ENCODE measurements at places on chromosomes 16 and 17. TPM values are rescaled to one million over a fixed set of nuclear protein-coding genes. Genes with fewer than 3 reads are reported as not detected.

Gene AATK
- total RNA-seq = 0.78 TPM

Gene FOXO3B
- total RNA-seq = 2.5 TPM

- DNase-seq = no peak
- no peak overlapping the region for H3K27ac ChIP-seq
- H3K4me1 ChIP-seq = no peaks in the 10 kb centered on the region
- no peak overlapping the region for H3K4me3 ChIP-seq
- H3K27me3 ChIP-seq = no peaks in the 10 kb centered on the region
- H3K36me3 ChIP-seq = no peaks in the 10 kb centered on the region
Measured at GRCh38 chr17:44788139-44788538, 29.4 kb downstream of the ADAM11 start.

- H3K27ac ChIP-seq = no peak overlapping the region
- H3K4me1 ChIP-seq = no peaks in the 10 kb centered on the region
- H3K4me3 ChIP-seq = no peak overlapping the region
- no peaks in the 10 kb centered on the region for H3K27me3 ChIP-seq
- no peak for DNase-seq
Measured at GRCh38 chr17:63293323-63294075, 152.6 kb downstream of the CYB561 start.

- DNase-seq = no peak
- no peaks in the 10 kb centered on the region for H3K4me1 ChIP-seq
- H3K27ac ChIP-seq = no peak overlapping the region
- H3K36me3 ChIP-seq = no peaks in the 10 kb centered on the region
Measured at GRCh38 chr17:56624912-56625311, 31.4 kb downstream of the NOG start.

DNA sequence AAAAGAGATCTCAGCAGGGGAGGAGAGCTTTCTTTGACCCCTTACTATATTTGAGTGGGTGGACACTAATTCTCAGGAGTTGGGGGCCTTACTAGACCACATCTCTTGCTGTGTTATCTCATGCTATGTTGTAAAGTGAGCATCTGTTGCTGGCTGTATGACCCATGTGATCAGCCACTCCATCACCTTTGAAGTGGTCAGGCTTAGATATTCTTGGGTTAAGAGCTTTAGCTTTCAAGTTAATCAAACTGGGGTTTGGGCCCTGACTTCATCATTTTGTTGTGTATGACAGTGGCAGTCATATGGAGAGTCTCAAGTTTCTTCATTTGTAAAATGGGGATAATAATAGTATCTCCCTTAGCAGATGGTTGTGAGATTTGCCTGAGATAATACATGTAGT, 201.1 kb downstream of the FTO start:
- no peaks in the 10 kb centered on the region for H3K27me3 ChIP-seq
- DNase-seq = no peak

Gene SOX15
- total RNA-seq = 0.29 TPM

DNA sequence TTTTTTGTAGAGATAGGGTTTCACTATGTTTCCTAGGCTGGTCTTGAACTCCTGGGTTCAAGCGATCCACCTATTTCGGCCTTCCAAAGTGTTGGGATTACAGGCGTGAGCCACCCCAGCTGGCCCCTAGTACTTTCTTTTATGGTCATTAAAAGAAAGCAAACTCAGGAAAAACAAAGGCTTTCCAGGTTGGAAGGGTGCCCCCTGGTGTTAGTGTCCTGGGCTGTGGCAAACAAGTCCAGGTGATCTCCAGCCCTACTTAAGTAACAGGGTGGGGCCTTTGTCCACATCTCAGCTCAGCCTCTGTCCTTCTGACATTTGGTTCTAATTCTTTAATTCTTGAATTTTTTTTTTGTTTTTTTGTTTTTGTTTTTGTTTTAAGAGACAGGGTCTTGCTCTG, 6.9 kb downstream of the IGFBP4 start:
- H3K27ac ChIP-seq = no peak overlapping the region
- H3K36me3 ChIP-seq = peaks cover under 1% of the 10 kb centered on the region
- no peak overlapping the region for H3K4me3 ChIP-seq
- peaks cover 32% of the 10 kb centered on the region for H3K4me1 ChIP-seq
- no peaks in the 10 kb centered on the region for H3K27me3 ChIP-seq
- DNase-seq = peak; percentile 55

DNA sequence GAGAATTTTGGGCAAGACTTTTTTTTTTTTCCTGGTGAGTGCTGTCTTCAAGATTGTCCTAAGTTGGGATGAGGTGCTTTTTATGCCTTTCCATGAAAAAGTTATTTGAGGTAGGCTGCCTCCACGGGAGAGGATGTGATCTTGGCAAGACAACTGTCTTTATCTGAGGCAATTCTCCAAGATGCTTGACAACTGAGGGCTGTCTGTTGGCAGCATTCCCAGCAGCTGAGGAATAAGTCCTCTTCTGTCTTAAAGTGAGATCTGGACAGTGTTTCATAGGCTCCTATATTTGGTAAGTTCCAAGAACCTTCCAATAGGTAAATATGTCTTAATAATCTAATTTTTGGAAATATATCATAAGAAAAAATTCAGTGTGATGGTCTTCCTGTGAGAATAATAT, 662.0 kb downstream of the CDH11 start:
- H3K4me3 ChIP-seq = no peak overlapping the region
- H3K36me3 ChIP-seq = no peaks in the 10 kb centered on the region
- no peak overlapping the region for H3K27ac ChIP-seq
- no peak for DNase-seq
- no peaks in the 10 kb centered on the region for H3K4me1 ChIP-seq

DNA sequence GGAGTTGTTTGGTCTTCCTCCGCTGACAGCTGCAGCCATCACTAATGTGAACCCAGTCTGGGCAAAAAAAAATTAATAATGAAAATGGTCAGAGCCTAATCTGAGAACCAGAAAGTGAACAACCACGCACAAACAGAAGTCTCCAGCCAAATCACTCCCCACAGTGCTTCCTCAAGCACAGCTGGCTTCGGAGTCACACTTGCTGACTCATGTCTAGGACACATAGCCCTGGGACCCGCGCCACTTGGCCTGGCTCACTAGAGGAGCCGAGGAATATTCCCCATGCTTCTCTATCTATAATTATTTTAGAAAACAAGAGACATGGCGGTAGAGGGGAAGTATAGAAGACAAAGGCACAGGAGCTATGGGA, 109.1 kb downstream of the ZFHX3 start:
- peaks cover 2% of the 10 kb centered on the region for H3K27me3 ChIP-seq
- no peaks in the 10 kb centered on the region for H3K4me1 ChIP-seq

Gene TMEM204
- 15.5 TPM for total RNA-seq

Gene TSNAXIP1
- total RNA-seq = 0.77 TPM

DNA sequence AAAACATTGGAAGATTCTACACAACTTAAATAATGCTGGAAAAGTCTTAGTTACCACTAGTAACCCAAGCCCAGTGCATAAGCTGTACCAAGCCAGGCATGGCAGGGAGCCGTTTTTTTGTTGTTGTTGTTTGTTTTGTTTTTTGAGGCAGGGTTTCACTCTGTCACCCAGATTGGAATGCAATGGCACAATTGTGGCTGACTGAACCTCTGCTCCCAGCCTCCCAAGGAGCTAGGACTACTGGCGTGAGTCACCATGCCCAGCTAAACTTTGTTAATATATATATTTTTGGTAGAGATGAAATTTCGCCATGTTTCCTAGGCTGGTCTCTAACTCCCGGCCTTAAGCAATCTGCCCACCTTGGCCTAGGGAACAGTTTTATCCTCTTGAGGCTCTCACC, 564 bp upstream of the TMIGD1 start:
- H3K27ac ChIP-seq = no peak overlapping the region
- peaks cover 2% of the 10 kb centered on the region for H3K36me3 ChIP-seq
- H3K4me1 ChIP-seq = peaks cover 47% of the 10 kb centered on the region

DNA sequence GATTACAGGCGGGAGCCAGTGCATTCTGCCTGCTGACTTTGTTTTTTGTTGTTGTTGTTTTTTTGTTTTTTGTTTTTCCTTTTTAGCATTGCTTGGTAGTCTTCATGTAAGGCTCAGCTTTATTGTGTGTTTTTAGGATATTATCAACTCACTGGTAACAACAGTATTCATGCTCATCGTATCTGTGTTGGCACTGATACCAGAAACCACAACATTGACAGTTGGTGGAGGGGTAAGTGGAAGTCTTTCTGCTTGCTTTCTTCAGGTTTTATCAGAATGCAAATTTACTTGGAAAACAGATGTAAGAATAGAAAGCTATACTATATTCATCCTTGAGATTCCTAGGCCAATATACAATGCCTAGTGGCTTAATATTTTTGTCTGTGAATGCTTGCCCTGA, 3.3 kb upstream of the CMTM1 start:
- H3K27ac ChIP-seq = no peak overlapping the region
- H3K36me3 ChIP-seq = peaks cover 58% of the 10 kb centered on the region
- H3K27me3 ChIP-seq = no peaks in the 10 kb centered on the region
- no peak for DNase-seq
- peaks cover 73% of the 10 kb centered on the region for H3K4me1 ChIP-seq
- H3K4me3 ChIP-seq = no peak overlapping the region

DNA sequence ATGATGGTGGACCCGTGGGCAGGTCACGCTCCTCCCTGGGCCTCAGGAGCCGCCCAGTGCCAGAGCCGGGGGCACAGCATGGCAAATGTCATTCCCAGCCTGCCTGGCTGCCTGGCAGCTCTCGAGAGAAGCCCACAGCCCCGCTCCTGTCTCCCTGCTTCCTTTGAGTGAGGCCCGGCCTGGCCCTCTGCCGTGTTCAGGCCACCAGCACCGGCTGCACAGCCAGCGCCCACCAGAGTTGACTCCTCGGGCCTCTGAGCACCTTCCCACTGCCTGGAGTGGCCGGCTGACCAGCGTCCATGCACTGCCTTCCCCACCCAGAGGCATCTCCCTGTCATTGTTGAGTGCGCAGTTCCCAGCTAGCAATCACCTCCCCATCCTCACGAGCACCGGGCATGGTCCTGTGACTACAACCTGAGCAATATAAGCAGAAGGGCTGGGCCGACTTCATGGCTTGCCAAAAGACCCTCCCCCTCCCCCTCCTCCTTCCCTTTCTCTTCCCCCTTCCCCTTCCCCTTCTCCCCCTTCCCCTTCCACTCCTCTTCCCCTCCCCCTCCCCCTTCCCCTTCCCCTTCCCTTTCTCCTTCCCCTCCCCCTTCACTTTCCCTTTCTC, 11.9 kb upstream of the SLC38A10 start:
- no peak for DNase-seq
- no peak overlapping the region for H3K4me3 ChIP-seq
- peaks cover 9% of the 10 kb centered on the region for H3K27me3 ChIP-seq
- no peaks in the 10 kb centered on the region for H3K36me3 ChIP-seq
- peaks cover 3% of the 10 kb centered on the region for H3K4me1 ChIP-seq

DNA sequence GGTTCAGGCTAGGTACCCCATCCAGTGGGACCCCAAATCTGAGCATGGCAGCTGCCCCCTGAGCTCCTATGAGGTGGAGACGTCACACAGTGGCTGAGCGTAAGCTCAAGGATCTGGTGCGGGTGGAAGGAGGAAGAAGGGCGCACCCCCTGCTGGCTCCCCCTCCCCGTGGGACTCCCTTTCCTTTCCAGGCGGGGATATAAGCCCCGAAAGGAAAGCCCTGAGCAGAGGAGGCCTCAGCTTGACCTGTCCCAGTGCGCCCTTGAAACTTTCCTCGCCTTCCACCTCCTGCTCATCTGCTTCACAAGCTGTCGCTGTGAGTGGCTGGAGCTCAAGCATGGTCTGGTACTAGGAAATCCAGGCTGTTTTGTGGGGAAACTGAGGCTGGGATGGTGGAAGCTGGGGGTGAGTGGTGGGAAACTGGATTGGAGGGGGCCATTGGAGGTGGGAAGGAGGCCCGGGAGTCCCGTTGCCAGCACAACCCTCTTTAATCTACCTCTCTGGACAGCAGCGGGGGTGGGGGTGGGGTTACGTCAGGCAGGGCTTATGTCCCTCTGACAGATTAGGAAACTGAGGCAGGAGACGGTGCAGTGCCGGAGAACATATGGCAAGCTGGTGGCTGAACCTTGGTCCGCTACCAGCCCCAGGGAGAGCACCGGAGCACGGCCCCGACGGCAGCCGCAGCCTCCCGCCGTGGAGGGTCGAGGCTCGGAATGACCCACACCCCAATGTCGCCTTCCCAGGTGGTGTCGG, 92.3 kb upstream of the TMEM97 start:
- H3K36me3 ChIP-seq = no peaks in the 10 kb centered on the region
- DNase-seq = no peak
- H3K4me3 ChIP-seq = no peak overlapping the region

Gene SPOP
- 60.0 TPM for total RNA-seq

All from activated CD4-positive, alpha-beta memory T cell treated with anti-CD3 and anti-CD28 coated beads for 36 hours (primary cell).